ENCODE measurements at places on chromosomes 6 and 20.

DNA sequence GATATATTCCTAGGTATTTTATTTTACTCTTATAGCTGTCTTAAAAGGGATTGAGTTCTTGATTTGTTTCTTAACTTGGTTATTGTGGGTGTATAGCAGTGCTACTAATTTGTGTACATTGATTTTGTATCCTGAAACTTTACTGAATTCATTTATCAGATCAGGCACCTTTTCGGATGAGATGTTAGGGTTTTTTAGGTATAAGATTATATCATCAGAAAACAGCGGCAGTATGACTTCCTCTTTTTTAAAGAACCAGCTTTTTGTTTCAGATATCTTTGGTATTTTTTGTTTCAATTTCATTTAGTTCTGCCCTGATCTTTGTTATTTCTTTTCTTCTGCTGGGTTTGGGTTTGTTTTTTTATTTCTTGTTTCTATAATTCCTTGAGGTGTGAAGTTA lies 382.4 kb upstream of the ADGRB3 start:
- DNase-seq: no peak

DNA sequence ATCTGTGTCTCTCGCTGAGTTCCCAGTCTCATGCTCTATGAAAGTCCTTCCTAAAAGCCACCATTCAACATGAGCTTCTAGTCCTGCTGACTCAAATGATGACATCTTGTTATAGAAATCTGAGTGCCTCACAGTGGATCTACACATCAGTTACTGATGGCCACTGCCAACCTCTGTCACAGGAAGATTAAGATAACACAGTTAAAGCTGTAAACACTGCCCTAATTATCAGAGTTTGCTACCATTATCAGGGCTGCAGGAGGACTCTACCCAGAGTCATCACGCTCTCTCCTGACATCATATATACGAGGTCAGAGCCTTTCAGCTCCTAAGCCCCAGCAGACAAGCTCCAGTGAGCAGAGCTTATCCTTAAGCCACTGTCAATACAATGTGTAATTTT lies 63.2 kb downstream of the HIVEP2 start:
- no peak for DNase-seq

GRCh38 chr6:84719152-84719551 lies 45.2 kb downstream of the TBX18 start:
- no peak for DNase-seq

- no peak for DNase-seq
Observed at GRCh38 chr20:57661746-57662455, 41.7 kb upstream of the ZBP1 start.

DNA sequence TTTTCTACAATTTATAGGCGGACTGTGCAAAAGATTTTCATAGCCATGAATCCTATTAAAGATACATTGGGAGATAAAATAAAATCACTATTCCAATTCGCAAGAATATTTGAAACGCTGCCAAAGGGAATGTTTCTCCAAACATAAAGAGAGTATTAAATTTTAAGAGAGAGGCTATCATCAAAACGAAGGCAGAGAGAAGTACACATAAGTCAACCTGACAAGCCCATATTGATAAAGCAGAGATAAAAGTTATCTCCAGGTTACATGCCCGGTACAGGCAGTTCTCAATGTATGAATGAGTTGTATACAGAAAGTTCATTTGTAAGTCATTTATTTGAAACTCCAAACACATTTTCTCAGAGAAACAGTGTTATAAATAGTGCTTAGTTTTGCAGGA lies 193.1 kb downstream of the ATXN1 start:
- DNase-seq: no peak

GRCh38 chr6:140809694-140810101 lies 1323.0 kb upstream of the GJE1 start:
- DNase-seq: no peak

- no peak for DNase-seq
Observed at GRCh38 chr6:20978151-20978614, 443.9 kb downstream of the CDKAL1 start.

DNA sequence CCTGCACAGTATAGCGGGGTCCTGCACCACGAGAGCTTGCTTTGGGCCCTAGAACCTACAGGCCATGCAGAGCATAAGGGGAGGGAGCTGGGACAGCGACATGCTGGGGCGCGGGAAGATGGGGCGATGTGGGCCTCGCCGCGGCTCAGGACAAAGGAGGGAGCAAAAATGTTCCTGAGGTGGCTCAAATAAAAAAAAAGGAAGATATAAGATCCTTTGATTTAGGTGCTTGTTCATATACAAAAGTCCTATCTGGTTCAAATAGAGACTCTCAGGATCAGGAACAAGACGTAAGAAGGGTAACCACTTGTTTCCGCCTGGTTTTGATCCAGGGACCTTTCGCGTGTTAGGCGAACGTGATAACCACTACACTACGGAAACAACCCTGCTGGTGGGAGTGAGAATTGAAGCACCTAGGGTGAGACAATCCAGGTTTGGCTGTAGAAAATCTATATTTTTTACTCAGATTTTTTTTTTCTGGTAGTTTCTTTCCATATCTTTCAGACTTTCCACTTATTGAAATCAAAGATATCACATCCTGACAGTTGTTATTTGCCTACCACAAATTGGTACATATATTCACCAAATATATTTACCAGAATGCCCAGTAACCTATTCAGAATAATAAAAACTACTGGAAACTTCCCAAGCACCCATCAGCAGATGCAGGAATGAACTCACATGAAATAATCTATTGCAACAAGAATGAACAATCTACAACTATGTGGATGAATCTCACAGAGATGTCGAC lies 177.9 kb upstream of the ZNF184 start:
- peak; percentile 61 for DNase-seq

DNA sequence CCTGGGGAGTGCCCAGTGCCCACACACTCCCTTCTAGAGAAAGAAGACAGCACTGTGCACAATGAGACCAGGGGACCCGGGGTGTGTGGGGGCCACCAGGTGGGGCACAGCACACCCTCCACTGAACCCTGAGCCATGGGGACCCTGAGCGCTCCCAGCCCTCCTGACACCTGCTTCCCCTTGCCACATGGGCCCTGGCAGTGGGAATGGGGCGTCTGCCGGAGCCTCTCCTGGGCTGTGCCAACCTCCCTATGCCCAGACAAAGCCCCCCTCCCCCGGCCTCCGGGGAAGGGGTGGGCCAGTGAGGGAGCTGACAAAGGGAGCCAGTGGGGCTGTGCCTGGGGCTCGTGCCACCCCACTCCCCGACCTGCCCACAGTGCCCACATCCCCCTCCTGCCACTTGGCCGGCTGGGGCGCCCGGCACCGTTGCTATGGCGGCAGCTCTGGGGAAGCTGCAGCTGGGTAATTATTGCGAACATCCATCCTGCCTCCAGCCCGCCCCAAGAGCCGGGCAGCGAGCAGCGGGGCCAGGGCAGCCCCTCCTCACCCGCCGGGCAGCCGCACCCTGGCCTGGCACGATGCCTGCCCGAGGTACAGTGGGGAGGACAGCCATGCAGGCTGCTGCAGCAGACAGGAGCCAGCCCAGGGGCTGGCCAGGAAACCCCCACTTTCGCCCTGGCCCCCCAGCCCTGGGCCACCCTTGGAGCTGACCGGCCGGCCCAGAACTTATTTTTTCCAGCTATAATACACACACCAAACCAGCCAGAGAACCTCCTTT lies 41.9 kb upstream of the NOL4L start:
- DNase-seq: no peak

DNA sequence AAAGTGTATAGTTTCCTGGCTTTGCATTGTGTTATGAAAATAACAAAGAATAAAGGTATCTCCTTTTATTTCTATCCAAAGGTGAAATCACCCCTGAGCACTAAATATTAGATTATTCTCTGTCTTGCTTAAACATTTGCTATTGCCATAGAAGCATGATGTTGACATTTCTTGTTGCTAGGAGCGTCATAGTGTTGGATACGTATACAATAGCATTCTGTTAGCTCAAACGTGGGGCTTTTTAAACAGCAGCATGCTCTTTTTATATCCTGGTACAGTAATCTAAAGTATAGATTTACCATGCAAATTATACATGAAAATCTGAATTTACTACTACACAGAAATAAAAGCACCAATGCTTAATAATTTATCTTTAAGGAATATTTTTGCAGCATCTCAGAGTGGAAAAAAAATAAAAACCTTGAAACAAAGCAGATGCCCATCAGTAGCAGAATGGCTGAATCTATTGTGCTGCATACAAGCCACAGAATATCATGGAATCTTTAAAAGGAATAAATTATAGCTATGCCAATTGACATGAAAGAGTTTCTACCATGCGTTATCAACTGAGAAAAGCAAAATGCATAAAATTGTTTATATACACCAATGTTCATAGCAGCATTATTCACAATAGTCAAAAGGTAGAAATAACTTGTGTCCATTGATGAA lies 9.6 kb upstream of the HSF2 start:
- no peak for DNase-seq

GRCh38 chr20:35436177-35436573 lies 1.9 kb downstream of the GDF5 start:
- DNase-seq: no peak

- peak; percentile 71 for DNase-seq
Observed at GRCh38 chr6:391559-392440, at the start of gene IRF4. TSS of gene IRF4 (plus strand) at chr6:391752. CDS start at chr6:393153, 1,401 bp downstream.

- no peak for DNase-seq
Observed at GRCh38 chr6:123808556-123808955, 4.9 kb downstream of the NKAIN2 start.

DNA sequence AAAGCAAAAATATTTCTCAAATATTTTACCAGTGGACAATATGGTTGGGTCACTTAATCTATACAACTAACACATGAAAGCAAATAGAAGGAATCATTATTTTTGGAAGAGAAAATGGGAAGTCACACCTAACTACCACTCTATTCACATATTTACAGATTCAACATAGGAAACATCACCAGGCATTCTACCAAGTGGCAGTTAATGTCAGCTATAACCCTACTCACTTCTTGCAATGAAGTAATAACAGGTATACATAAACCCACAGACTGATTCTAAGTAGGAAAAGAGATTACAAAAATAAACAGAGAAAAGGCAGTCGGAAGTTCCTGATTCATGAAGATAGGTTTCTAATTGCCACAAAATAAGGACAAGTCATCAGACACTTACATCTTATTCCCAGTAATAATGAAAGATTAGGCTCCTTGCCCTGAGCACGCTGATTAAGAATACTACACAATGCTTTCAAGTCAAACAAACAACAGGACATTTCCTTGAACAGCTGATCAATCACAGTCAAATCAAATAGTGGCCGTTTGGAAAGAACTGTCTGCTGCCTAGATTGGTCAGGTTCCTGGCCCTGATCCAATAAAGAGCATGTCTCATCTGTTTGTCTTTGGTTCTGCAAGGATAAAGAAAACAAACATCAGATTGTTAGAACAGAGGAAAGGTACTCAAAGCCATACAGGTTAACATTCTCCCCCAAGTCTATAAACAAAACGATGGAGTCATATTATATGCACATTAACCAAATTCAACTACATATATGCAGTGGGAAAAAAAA lies 79.2 kb upstream of the PLN start:
- no peak for DNase-seq

DNA sequence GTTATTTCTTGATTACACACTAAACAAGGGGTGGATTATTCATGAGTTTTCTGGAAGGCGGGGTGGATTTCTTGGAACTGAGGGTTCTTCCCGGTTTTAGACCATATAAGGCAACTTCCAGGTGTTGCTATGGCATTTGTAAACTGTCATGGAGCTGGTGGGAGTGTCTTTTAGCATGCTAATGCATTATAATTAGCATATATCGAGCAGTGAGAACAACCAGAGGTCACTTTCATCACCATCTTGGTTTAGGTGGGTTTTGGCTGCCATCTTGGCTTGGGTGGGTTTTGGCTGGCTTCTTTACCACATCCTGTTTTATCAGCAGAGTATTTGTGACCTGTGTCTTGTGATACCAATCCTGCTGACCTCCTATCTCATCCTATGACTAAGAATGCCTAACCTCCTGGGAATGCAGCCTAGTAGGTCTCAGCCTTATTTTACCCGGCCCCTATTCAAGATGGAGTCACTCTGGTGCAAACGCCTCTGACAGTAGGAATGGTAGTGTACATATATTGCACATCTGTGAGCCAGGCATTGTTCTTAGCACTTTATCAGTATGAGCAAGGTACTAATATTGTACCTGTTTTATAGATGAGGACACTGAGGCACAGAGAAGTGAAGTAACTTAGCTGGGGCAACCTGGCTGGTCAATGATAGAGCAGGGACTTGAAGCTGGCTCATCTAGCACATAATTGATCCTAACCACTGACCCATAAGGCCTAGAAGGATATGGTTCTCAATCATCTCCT lies 203.7 kb downstream of the NFATC2 start:
- no peak for DNase-seq

GRCh38 chr6:114049367-114049966 lies 78.5 kb upstream of the HDAC2 start:
- DNase-seq: no peak

- no peak for DNase-seq
Observed at GRCh38 chr20:39108746-39109145, 146.6 kb downstream of the DHX35 start.

GRCh38 chr20:47362361-47363219 lies 6.1 kb upstream of the ZMYND8 start:
- no peak for DNase-seq

DNA sequence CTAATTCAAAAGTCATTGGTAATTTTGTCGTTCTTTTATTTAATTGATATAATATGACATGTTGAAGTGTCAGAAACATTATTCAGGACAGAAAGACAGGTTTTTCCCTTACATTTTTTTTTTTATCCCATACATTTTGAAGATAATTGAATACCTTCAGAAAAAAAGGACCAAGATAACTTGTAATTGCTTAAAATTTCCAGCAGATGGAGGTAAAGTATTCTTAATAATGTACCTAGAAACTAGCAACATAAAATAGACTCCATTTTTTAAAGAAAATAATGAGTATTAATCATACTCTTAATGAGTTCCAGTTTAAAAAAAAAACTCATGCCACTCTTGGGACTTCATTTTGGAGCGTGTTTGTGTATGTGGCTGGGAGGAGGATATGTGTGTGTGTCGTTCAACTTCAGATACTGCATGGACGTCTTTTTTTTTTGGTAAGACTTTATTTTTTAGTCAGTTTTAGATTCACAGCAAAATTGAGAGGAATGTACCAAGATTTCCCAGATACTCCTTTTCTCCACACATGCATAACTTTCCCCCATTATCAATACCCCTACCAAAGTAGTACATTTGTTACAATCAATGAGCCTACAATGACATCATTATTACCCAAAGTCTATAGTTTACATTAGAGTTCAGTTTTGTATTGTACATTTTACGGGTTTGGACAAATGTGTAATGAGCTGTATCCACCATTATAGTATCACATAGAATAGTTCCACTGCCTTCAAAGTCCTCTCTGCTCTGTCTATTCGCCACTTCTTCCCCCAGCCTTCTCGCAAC lies 79.4 kb downstream of the ROS1 start:
- no peak for DNase-seq

DNA sequence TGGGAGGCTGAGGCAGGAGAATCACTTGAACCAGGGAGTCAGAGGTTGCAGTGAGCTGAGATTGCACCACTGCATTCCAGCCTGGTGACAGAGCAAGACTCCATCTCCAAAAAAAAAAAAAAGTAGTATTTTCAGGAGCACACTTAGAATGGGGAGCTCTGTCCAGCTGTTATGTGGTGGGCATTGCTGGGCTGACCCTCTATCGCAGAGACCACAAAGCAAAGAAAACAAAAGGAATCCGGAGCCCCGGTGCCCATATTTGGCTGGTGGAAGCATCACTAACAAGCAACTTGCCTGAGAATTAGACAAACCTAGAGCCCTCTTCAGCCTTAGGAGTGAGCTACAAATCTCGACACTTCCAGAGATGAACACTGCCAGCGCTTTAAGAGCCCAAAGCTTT lies 137.3 kb upstream of the GPR6 start:
- no peak for DNase-seq

Measured in stimulated activated CD4-positive, alpha-beta T cell treated with anti-CD3 and anti-CD28 coated beads, Interleukin-12 subunit alpha, Interleukin-12 subunit beta, amount 100 ng/mL, for 48 hours (primary cell).